Sciatic nerve (tissue), 2 donors: ENCODE measurements at places on chromosomes 1 and 21.

DNA sequence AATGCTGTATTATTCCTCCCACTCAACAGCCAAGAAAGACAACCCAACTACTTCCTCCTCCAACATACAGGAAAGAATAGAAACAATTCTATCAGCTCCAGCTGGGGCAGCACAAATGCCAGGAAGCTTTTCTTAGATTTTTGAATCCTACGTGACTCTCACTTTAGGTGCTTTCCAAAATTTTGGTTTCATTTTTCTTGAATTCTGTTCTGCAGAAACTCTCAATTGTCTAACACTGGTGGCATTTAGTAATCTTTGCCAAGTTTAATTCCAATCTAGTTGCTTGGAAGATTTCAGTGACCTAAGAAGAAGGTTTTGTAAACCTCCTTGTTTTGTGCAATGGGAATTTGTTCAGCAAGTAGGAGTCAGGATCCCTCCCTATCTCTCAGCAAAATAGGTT is 37.1 kb upstream of the DOCK7 start:
- no peak for DNase-seq

DNA sequence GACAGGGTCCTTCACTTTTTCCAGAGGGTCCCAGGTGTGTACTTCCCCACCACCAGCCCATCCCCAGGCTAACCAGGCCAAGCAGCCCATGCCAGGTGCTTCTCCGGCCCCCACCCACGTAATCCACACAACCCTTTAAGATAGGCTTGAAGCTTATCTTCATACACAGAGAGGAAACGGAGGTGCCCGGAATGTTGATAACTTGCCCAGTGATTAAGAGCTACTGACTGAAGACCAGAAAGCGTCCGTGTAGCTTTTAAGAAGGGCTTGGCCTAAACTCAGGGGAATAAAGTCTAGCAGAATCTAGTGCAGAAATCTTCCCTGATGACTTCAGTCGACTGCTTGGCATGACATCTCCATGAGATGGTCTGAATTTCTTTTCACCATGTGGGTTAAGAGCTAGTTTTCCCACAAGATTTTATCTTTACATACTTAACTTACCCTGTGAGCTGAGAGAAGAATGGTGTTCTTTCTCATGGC is 138.7 kb downstream of the GALNT2 start:
- DNase-seq = no peak

DNA sequence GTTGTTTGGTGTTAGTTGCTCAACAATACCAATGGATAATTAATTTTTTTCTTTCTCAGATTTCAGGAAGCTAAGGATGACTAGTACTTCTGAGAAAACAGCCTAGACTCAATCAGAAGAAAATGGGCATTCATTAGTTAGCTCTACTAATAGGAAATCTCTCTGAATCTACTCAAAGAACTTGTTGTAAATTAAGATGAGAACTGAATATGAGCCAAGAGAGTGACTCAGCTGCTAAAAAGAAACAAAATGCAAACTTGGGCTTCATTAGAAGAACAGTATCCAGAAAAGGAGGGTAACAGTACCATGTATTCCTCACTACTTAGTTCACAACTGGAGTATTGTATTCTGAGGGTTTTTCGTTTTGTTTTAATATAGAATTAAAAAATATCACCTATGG is 12.5 kb downstream of the FOXJ3 start:
- no peak for DNase-seq

GRCh38 chr1:40394491-40395172 is 21.1 kb downstream of the SMAP2 start:
- DNase-seq = no peak

DNA sequence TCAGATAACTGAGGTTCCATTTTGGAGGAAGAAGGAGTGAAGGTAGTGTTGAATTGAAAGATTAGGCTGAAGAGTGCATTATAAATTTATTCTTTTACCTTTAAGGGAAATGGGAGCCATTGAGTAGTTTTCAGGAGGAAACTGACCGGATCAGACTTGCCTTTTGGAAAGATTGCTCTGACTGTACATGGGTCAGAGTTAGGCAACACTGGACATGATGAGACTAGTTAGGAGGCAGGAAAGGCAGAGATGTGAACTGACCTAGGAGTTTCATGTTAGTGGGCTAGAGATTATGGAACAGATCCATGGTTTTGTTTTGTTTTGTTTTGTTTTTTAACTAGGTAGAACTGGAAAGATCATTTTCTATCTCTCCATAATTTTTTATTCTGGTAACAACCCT is 78.2 kb downstream of the SNX7 start:
- DNase-seq = no peak

GRCh38 chr1:192805832-192806323 is 3.0 kb upstream of the RGS2 start:
- no peak for DNase-seq

DNA sequence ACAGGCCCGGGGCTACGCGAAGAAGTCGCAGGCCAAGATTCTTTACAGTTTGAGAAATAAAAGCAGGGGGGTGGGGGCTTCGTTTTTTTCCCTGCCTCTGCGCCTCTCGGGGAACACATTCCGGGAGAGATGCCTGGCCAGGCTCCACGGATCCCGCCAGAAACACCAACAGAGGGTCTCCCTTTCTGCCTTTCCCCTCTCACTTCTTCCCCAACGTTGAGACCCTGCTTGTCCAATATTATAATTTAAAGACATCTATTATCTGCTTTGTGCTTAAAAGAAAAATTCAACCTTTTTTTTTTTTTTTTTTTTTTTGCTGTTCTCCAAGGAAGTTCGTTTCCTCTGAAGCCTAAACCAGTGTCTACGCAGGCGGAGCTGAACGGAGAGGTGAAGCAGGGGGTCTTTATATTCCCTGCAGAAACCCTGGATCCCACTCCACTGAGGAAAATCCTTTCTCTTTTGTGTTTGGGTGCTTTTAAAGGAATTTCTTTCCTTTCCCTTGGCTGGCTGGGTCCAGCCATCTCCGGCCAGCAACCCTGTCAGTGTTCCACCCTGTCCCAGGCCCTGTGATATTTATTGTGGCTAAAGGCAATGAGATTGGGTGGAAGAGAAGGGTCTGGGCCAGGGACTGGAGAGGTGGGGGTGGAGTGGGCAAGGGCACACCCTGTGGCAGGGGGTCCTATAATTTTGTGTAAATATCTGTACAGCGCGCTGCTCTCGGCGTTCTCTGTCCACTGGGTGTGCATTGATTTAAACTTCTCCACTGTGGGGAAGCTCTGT is 2.2 kb downstream of the FOXD2 start:
- no peak for DNase-seq

- DNase-seq = no peak
Measured at GRCh38 chr1:117284399-117285215, 73.9 kb upstream of the VTCN1 start.

DNA sequence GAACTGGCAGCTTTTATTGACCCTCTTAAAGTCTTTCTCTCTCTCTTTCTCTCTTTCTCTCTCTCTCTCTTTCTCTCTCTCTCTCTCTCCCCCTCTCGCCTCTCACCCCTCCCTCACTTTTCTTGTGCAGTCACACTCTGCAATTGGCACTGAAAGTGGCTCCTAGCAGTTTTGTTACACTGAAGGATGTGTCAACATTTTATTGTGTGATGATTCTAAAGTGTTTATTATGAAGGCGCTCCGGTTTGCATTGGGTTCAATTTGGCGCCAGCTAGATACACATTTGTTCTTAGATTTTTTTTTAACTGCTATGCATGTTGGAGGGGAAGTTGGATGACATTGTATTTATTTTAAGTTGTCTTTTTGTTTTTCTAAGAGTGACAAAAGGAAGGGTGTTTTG is 64.0 kb upstream of the CHRM3 start:
- no peak for DNase-seq

GRCh38 chr1:205493241-205494085 is 11.0 kb upstream of the CDK18 start:
- DNase-seq = no peak

- no peak for DNase-seq
Measured at GRCh38 chr1:168634951-168635532, 58.6 kb downstream of the XCL1 start.

DNA sequence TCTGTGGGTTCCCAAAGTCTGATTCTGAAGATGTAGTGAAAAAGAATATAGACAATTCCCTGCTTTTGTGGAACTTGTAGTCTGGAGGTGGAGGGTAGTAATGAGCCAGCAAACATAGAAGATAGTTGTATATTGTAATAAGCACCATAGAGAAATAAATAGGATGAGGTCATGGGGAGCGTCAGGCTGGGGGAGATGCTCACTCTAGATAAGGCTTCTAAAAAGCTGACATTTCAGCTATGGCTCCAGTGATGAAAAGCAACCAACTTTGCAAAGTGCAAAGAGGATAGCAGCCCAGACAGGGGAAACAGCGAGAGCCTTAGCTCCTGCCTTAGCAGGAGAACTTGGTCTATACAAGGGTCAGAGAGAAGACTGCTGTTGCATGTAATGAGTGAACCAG is 98.0 kb upstream of the RALGPS2 start:
- DNase-seq = no peak

GRCh38 chr1:155929057-155929456 is 5.2 kb downstream of the KHDC4 start:
- DNase-seq = no peak

DNA sequence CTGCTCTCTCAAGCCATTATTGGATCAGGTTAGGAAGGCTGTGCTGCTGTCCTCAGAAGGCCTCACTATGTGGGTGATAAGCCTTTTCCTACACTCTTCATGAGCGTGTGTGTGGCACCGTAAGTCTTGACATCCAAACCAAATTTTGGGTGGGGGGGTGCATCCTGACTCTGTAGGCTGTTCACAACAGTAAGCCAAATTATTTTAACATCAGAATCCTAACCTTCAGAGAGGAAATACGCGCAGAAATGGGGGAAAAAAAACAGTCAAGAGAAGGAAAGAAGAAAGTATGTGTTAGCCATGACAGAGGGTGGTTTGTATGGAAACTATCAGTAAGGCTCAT is 21.0 kb downstream of the STPG1 start:
- DNase-seq = no peak

DNA sequence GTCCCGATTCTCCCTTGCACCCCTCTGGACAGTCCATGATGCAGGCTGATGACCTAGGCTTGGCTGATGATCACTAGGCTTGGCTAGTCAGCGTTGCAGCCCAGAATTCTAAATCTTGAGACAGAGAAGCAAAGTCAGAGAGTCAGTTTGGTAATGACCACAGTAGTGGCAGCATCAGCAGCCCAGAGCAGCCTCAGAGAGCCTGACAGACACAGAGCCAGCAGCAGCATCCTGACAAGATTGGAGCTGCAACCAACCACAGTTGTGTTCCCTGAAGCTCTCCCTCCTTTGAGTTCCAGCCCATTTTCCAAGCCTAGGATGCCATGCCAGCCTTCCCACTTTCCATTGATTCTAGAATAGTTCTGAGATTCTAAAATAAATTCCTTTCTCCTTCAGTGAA is 16.8 kb upstream of the ITLN1 start:
- DNase-seq = no peak

DNA sequence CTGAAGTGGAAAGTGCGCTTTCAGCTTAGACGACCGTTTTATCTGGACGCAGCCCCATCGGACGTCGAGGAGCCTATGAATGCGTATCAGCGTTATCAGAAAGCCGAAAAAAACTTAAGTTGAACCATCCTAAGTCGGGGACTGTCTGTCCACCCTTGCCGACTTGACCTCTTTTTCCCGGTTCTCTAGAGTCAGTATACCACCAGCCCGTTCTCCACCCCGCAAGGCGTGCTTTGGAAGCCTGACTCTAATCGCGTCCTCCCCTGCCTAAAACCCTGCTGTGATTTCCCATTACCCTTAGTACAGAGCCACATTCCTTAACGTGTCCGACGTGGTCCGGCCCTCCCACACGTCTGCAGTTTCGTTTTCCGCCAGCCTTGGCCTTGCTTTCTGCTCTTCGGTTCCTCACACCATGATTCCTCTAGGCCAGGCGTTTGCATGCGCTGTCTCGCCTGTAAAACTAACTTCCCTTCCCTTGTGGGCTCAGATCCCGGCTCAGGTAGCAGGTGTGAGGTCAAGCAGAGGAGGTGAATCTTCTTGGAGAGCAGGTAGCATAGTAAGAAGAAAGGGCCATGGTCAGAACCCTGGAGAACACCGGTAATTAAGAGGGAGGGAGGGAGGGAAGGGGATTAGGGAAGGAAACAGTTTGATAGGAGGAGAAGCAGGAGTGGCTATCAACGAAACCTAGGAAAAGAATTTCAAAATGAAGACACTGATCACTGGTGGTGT is 865 bp downstream of the ADPRS start:
- no peak for DNase-seq

DNA sequence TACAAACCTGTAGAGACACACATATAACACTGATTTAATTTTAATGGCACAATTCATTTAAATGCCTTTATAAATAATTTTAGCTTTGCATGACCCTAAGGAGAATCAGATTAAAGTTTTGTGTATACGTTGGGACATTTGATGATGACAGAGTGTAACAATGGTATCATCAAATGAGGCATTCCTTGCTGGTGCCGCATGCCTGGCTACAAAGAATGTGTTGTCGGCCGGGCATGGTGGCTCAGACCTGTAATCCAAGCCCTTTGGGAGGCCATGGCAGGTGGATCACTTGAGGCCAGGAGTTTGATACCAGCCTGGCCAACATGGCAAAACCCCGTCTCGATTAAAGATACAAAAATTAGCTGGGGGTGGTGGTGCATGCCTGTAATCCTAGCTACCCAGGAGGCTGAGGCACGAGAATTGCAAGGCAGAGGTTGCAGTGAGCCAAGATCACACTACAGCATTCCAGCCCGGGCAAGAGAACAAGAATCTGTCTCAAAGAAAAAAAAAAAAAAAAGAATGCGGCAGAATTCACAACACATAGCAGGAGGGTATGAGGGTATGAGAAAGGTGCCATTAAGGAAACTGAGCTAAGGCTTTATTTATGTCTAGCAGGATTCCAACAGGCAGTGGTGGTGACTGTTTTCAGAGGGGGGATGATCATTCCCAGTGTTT is 58.9 kb downstream of the PTPN14 start:
- DNase-seq = no peak

DNA sequence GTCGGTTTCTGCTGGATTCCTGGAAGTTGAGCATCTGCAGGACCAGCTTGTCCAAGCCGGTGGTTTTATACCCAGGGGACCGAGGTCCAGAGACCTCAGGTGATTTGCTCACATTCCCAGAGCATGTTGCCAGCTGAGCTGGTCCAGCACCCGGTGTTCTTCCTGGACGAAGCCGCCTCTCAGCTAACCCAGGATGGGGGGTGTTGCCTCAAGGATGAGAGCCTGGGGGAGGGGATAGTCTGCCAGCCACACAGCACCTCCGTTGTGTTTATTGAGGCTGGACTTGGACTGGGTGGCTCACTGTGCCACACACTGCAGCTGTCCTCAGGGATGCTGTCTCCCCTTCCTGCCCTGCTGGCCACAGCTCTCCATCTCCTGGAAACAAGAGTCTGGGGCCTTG is 1.5 kb downstream of the TMEM201 start:
- DNase-seq = no peak

GRCh38 chr1:72623299-72623708 is 341.0 kb upstream of the NEGR1 start:
- no peak for DNase-seq
